GDM1 (cell line): ENCODE measurements at places on chromosomes 2 and 18.

- peak; percentile 25 for DNase-seq
Observed at GRCh38 chr2:120312860-120313694, 32.9 kb upstream of the INHBB start.

DNA sequence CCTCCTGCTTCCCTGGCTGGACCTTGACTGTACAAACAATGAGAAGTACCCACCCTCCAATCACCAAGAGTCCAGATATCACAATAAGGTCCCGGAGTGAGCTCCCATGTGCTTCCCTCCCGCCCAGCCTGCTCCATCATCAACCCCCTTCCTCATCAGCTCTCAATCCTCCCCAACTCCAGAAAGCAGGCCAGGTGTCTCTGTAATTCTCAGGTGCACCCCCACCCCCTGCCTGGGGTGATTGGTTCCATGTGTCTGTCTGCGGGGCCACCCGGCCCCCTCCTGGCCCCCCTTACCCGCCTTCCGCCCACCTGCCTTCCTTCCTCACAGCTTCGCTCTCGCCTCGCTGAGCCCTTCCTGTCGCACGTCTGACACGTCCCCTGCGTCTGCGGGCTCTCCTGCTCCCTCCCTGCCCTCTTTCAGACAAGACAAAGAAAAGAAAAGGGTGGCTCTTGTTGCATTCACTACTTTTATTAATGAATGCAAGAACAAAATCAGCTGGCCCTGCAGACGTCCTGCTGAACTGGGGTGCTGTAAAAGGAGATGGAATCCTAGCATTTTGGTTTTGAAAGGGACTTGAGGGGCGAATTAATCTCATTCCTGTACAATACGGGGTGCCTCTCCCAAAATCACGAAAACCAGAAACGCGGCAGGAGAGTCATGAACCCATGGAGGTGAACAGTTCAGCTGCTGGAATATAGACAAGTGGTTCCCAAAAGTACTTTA lies 26.5 kb upstream of the IGFBP2 start:
- no peak for DNase-seq

- DNase-seq, result peak; percentile 50
Observed at GRCh38 chr2:204325468-204325867, 219.8 kb upstream of the PARD3B start.

DNA sequence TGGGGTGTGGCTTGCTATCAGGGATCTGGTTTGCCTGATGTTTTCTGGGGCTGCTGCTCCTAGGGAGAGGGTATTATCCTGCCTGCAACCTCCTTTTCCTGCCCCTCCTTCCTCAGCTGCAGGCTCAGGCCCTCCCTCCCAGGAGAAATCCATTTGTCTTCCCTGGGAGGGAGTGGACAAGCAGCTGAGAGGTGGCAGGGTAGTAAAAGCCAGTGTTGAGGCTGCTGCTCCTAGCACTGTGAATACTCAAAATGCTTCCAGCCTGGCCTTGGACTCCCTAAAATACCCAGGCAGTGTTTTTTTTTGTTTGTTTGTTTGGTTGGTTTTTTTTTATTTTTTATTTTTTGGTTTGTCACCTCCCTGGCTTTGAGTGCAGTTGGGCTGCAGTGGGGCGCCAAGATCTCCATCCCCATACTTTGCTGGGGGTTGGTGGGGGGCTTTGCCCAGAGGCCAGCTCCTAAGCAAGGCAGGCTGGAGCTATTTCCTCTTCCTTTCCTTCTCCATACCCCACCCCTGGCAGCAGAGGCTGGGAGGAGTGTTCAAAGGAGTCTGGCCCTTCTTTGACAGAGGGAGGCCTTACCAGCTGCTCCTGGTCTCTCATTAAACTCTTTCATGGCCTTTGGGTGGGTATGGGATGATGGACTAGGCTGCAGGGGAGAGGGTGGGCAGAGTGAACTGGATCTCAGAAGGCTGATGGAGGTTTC lies 13.6 kb downstream of the HOXD3 start:
- DNase-seq, result no peak

DNA sequence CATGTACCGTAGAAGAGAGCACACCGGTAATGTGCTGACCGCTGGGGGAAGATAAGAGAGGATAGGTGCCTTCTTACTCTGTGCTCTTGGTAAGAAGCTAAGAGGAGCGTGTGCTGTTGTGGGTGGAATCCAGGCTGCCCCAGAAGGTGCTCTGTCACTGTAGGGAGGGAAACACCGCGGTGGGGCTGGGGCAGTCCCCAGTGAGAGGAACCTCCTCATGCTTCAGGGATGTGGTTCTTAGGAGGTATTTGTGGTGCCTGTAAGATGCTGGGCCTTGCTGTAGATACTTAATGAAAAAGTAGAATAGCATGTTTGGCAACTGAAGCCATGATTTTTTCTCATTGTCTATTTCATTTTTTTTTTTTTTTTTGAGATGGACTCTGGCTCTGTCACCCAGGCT lies 1.1 kb downstream of the COLEC11 start:
- no peak for DNase-seq

- DNase-seq, result no peak
Observed at GRCh38 chr2:218717262-218717661, 6.6 kb downstream of the TTLL4 start.

- no peak for DNase-seq
Observed at GRCh38 chr2:24214880-24215279, 40.0 kb downstream of the FAM228A start.

GRCh38 chr2:235677276-235677788 lies 183.5 kb downstream of the AGAP1 start:
- DNase-seq, result no peak

GRCh38 chr2:127634626-127635379 lies 11.2 kb upstream of the GPR17 start:
- DNase-seq, result no peak
